ENCODE measurements at places on chromosomes 1 and 21.

DNA sequence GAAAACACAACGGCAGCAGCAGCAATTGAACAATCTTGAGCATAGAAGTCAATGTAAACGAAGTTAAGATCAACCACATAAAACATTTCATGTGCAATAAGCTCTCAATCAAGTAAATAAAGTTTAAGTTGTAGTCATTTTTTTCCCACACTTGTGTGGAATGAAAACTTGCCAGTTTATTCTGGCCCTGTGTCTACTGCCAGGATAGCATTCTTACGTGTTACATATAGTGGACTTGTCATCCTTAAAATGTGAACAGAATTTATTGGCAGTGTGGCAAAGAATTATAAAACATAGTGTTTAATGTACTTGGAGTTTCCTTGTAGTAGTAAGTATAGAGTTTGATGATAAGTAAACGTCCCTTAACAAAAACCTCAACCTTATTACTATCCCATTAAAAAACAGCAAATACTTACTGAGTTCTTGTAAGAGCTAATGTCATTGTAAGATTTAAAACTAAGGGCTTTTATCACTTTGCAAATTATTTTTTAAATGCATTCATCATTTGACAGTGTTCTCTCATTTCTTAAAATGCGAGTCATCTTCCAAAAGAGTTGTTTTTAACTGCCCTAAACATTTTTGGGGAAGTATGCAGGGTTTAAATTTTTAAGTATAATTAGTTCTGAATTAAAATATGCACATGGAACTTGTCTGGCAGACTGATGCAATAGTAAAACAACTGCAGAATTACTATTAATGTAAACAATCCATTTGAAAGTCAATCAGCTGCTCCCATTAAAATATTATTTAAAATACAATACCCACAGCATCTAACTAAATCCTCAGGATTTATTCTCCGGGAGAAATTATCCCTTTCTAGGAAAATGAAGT, 7.9 kb downstream of the COX20 start:
- no peak for DNase-seq

DNA sequence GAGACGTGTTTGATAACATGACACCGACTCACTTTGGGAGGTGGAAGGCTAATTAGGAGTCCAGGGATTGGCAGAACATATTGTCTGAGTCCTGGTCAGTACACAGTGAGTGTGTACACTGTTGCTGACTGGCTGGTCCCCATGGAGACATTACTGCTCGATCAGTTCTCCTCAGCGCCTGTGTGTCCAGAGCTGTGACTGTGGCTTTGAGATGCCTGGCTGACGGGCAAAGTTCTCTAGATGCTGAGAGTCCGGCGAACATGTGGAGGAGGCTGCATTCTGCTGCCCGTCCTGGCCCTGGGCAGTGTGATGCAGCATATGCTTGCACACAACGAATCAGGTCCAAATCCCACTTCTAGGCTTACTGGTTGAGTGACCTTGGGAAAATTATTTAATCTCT, 280.1 kb upstream of the ST6GALNAC5 start:
- DNase-seq: no peak

DNA sequence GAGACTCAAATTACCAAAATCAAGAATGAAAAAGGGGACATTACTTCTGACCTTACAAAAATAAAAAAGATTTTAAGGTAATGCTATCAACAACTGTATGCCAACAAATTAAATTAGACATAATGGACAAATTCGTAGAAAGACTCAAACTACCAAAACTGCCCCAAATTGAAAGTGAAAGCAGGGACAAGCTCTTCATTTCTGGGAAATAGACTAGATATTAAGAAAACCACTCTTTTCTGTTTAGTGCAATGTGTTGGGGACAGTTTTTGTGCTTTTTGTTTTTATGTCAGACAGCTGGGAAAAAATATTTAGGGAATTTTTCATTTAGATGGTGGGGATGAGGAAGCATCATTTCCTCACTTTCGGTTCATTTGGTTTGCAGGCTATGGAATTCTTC, 4.9 kb upstream of the GBP1 start:
- no peak for DNase-seq

DNA sequence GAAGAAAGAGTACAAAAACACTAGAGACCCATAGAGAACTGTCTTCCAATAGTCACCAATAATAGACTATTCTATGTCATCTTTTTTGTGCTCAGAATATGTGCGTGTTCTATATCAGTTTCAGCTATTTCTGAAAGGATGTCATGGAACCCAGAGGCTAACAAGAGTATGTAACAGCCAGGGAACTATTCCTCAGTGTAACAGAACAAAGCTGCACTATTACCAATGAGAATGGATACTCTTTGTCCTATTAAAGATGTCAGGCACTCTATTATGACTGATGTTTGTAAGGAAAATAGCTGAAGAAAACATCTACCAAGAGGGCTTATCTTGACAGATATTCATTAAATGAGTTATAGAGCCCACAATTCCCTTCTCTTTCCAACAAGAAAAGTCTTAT, 8.6 kb upstream of the LRRC8C start:
- no peak for DNase-seq

DNA sequence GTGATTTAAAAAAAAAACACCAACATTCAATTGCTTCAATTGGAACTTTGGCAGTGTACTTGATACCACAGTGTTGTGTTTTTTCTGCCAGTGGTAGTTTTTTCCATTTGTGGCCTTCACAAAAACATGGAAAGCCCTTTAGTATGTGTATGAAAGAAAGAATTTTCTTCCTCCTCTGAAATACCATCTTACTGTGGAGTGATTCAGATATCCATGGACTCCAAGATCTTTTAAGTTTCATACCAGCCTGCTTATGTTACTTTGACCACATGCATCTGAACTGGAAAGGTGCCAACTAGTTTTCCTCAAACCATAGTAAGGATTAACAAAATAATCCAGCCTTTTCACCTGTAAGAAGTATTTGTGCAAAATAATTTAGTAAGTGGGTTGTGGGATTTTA, 3.4 kb downstream of the PPP2R5A start:
- DNase-seq: no peak

DNA sequence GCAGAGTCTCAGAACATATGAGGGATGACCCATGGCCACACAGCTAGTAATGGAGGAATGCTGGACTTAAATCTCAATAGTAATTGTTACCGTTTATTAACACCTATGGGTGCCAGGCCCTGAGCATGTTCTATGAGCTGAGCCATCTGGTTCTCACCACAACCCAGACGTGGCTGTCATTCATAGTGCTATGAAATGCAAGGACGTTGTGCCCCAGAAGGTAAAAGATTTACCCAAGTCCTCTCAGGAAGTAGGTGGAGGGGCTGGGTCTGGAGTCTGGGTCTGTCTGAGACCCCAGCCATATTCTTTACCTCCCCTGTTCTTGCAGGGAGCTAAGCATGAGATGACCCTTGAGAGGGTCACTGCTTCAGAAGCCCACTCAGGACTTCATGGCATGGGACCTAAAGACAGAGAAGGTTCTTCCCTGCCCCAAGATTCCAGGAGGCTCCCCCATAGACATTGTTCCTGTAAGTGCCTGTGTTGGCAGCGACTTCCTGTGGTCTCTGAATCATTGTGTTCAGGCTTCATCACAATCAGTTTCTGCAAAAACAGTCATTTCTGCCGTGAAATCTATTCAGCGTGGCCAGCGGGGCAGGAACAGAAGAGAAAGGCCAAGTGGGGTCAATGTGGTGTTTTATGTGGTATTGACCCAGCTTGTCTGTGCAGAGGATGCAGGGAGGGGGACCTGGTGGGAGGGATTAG, 475.4 kb downstream of the PTPRU start:
- no peak for DNase-seq

DNA sequence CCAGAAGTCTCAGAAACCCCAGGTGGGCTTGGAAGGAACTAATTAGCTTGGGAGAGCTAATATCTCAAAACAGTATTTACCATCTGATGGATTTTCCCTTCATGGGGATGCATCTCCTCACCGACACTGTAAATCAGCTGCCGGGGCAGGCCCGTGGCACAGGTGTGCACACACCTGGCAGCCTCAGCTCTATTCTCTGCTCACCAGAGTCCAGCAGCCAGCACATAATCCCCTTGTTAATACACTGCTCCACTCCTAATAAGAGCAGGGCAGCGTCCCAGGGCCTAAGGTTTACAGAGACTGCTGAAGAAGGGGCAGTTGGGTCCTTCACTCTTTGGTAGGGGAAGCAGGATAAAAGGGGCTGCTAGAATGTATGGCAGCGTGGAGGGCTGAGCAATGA, 200.0 kb downstream of the TOMM20 start:
- DNase-seq: no peak

- no peak for DNase-seq
These were observed 122.2 kb upstream of the BARHL2 start for GRCh38 chr1:90839323-90839722.

DNA sequence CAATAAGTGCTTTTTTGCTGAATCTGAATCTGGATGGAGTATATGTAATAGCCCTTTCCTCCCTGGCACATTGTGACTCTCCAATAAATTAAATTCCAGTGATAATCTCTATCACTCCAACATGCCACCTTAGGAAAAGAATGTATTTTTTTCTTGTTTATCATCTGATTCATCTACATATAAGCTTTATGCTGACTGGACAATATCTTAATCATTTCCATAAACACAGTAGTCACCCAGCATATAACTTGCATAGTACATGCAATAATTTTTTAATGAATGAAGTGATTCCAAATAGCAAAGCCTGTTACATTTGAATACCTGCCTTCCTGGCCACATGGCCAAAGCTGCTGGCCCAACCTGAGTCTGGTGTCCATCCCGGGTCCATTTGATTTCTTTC, 477.6 kb upstream of the USP24 start:
- DNase-seq: no peak

DNA sequence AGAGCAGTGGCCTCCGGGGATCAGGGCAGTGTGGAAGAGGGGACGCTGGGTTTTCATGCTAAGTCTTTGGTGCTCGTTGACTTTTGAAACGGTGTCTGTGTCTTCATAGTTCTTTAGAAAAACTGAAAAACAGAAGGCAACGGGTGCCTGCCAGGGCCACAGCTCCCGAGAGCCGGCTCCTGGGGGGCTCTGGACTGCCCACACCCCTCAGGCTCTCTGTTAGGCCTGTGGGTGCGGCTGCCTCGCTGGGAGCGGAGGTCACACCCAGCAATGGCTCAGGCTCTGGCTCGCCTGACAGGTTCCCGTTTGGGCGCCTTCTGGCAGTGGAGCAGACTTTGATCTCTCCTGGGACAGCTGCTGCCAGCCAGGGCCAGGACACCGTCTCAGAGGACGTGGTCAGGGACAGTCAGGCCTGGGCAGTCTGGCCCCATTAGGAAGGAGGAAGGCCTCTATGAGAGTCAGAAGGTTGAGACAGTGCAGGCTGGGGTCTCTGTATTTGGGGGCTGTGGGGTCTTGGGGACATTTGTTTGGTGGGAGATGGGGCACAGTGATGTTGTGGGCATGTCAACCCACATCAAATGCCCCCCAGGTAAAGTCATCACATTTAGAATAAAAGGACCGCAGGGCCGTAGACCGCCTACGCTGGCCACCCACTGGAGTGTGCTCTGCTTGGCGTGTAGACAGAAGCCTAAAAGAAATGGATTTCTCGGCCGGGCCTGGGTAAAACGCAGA, 5.6 kb downstream of the ARHGEF16 start:
- no peak for DNase-seq

GRCh38 chr1:54883349-54884102, 3.5 kb downstream of the DHCR24 start:
- no peak for DNase-seq

DNA sequence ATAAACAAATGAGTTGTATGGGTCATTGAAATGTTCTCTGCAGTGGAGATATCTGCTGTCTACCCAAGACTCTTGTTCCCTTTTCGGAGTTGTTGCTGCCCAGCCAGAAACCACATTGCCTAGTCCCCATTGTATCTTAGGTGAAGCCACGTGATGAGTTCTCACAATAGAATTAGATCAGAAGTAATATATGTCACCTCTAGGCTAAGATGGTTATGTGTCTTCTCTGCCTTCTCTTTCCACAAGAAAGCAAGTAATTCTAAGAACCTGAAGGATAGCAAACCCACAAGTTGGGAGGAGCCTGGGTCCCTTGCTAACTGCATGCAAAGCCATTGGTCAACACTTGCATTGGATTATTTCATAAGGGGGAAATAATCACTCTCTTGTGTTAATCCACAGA, 76.6 kb downstream of the ADCY10 start:
- no peak for DNase-seq

DNA sequence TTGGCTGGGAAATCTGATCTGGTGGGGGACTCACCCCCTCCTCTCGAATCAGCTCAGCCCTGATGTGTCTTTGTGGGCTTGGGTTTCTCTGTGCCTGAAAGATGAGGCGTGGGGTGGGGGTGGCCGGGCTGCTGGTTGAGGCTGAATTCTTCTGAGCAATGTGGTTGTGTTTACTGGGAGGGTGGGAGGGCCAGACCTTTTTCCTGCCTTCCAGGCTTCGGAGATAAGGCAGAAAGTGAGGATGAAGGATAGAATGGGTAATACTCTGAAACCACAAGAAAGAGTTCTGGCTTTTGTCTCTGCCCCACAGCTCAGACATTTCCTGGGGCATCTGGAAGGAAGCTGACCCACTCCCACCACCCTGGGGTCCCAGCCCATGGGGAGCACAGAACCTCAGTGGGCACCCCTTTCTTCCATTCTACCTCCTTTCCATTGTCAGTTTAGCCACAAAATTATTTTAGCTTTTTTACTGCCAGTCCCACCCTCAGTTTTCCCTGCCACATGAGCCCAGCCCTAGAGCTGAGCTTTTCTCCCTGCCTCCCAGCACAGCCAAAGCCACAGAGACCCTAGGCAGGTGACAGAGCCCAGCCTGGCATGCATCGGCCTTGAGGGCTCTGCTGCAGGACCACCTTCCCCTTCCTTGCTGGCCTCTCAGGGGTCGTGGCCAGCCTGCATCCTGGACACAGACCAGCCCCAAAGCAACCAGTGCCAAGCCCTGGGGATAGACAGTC, 11.2 kb downstream of the ALX3 start:
- DNase-seq: no peak

DNA sequence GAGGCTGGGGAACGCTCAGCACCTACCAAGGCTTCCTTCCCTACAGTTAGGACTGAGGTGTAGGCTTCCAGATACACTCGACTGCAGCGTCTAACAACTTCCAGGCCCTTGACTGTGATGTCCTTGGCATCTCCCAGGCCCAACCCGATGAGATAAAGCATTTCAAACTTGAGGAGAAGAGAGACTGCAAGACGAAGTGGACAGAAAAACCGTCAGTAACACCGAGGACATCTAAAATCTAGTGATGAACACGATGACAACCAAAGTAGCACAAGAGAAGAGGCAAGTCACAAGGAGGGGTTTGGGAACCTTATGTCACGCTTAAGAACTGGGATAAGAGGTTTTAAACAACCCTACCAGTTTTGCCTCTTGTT, 314 bp downstream of the DPH5 start:
- DNase-seq: no peak

- DNase-seq: no peak
These were observed 16.7 kb downstream of the DISC1 start for GRCh38 chr1:231643071-231643934.

- no peak for DNase-seq
These were observed 5.6 kb upstream of the LRRC3 start for GRCh38 chr21:44449473-44450363.
